Stimulated activated CD8-positive, alpha-beta memory T cell treated with anti-CD3 and anti-CD28 coated beads, Interleukin-7, amount 100 ng/mL, for 24 hours (primary cell): ENCODE measurements at places on chromosomes 11 and 22.

- no peak for DNase-seq
Observed at GRCh38 chr11:112724496-112724790, 236.8 kb upstream of the NCAM1 start.

GRCh38 chr11:17479284-17480214, 2.9 kb upstream of the ABCC8 start:
- no peak for DNase-seq

- no peak for DNase-seq
Observed at GRCh38 chr11:14015711-14016110, 53.2 kb downstream of the SPON1 start.

DNA sequence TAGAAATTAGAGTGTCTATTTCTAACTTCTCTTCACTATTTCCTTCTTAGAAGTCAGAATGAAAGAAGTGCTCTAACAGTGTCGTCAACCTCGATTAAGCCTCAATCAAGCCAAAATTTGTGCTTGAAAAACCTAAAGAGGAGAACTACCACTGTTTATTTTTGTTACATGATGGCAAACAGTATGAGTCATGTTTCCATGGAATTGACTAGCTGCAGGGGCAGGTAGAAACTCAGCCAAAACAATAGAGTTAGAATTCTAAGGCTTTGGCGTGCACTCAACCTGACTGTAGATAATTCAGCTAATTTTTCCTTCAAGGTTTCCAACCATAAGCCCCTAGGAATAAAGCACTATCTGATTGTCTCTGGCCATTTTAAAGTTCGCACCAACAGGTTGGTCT, 415.9 kb downstream of the ETS1 start:
- DNase-seq: no peak

DNA sequence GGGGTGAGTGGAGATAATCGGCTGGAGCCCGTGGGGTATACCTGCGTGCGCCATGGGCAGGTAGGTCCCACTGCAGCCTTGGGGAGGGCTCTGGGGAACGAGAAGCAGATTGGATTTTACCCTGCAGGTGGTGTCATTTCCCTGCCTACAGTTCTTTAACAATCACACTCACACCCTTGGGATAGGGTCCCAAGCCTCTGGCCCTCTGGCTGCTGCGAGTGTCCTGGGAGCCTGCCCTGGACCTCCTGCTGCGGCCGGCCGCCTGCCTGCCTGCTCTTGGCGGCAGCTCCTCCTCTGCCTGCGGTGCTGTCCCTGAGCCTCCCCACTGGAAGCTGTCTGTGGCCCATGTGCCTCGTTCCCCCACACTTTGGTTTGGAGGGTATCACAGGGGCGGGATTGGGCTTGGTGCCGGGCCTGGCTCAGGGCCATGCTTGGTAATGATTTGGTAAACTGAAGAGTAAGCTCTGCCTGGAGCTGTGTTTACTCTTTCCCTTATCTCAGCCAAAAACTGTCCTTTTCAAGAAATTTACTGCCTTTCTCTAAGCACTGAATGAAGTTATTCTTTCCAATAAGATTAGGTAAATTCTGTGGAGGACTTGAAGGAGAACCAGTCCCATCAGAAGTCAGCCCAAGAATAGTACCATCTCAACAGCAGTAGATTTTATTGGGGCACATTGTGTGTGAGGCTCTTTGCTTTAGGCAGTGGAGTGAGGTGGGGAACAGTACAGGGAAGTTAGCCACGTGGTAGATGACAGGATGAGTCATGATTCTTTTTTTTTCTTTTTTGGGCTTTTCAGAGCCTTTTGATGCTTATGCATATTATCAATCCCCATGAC, 53.7 kb downstream of the TBC1D22A start:
- DNase-seq: no peak

GRCh38 chr22:50436015-50436830, 38.6 kb downstream of the SBF1 start:
- no peak for DNase-seq

DNA sequence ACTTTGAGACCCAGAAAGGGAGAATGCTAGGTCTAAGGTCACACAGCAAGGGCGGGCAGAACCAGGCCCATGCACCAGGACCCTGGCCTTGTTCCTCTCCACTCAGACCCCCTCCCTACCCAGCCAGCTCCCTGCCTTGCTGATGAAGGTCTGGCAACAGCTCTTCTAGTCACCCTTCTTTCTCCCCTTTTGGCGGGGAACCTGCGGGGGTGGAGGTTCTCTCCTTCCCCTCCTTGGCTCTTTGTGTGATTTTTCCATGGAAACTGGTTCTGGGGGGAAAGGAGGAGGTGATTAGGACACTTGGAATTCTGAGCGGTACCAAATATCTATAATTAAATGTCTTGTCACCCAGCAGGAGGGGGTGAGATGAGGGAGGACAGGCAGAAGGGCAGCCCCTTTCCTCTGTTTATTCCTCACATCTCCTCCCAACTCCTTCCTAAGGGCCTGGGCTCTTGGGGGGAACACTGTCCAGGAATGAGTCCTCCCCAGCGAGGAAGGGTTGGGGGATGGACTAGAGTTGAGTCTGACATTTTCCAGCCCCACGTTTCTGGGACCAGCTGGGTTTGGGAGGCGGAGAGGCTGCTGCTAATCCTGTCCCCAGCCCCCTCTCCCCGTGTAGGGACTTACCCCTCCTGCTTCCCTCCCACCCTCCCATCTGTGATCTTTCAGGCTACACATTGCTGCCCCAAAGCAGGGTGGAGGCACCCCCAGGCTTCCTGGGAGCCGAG, 7.4 kb downstream of the ARHGEF17 start:
- no peak for DNase-seq
